ENCODE measurements at places on chromosomes 11 and 22. TPM values are rescaled to one million over a fixed set of nuclear protein-coding genes. Genes with fewer than 3 reads are reported as not detected.
A peak's percentile ranks its signal among the peaks of the same experiment; 100 is the strongest.

SCN4B gene
- 0.33 TPM for total RNA-seq

ACR gene
- not detected for total RNA-seq

BEST1 gene
- total RNA-seq: 2.6 TPM

FCHSD2 gene
- 7.3 TPM for total RNA-seq

DNA sequence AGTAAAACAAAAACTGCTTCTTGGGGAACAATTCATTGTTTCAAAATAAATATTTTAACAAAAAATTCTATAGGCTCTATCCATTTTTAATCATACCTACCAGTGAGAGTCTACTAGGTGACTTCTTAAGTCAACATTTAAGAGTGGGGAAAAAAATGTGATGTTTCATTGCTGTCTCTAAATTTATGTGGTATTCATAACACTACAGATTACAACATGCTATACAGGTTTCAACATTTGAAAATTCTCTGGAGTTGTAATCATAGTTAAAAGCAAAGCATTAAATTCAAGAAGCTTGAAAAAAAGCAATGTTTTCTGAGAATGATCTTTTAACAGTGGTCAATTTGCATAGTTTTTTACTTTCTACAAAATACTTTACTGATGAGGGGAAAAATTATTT lies 18.3 kb downstream of the SBF2 start:
- H3K4me1 ChIP-seq: no peaks in the 10 kb centered on the region
- H3K4me3 ChIP-seq: no peak overlapping the region
- H3K27ac ChIP-seq: no peak overlapping the region
- DNase-seq: no peak

GRCh38 chr22:50697667-50698506 lies 25.3 kb downstream of the SHANK3 start:
- H3K36me3 ChIP-seq: no peaks in the 10 kb centered on the region
- H3K27me3 ChIP-seq: no peaks in the 10 kb centered on the region
- no peak overlapping the region for H3K27ac ChIP-seq

- H3K4me3 ChIP-seq: no peak overlapping the region
- H3K36me3 ChIP-seq: no peaks in the 10 kb centered on the region
- no peak for DNase-seq
- no peak overlapping the region for H3K27ac ChIP-seq
Observed at GRCh38 chr22:50720301-50721256, 17.4 kb upstream of the ACR start.

DNA sequence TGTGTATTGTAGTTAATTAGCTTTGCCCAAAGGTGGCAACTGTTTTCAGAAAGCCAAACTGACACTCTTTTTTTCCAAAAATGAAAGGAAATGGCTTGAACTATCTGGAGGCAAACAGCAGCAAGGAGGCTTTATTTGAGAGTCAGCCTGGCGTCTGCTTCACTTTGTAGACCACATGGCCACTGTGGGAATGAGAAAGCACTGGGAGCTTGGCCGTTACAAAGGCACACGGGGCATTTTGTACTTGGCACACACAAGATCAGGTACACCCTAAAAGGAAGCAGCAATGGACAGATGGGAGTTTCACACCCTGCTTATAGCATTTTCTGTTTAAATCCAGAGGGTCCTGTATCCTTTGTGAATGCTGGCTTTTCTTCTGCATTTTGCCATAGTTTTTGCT lies 126.3 kb downstream of the MPPED2 start:
- no peak for DNase-seq
- H3K36me3 ChIP-seq: no peaks in the 10 kb centered on the region
- H3K27me3 ChIP-seq: no peaks in the 10 kb centered on the region
- H3K4me1 ChIP-seq: no peaks in the 10 kb centered on the region
- no peak overlapping the region for H3K27ac ChIP-seq

DNA sequence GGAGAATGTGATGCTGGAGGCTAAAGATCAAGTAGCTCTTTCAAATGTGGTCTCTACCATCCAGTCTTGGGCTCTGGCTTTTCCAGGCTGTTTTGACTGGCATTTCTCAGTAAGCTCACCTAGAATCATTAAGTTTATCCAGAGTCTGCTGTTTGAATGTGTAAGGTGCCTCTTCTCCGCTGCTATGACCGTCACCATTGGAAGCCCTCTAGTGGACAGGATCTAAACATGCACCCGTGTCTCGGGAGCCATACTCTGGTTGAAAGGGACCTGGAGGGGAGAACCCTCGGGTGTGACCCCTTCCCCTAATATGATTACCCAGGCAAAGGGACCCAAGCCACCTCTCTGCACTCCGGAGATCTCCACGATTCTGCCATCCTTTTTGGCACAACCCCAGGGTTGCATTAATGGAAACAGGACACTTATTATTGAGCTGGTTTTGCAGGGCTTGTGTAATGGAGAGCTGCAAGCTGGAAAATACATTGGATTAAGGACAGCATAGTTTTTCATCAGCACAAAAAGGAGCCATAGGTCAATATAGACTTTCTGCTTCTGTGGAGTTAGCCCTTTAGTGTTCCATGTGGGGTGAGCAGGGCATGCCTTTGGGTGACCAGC lies 191.0 kb upstream of the LARGE1 start:
- H3K4me1 ChIP-seq: no peaks in the 10 kb centered on the region
- peaks cover 6% of the 10 kb centered on the region for H3K27me3 ChIP-seq
- no peak overlapping the region for H3K27ac ChIP-seq
- no peak overlapping the region for H3K4me3 ChIP-seq
- H3K36me3 ChIP-seq: no peaks in the 10 kb centered on the region

GRCh38 chr11:69204941-69205742 lies 49.4 kb downstream of the SMIM38 start:
- H3K4me3 ChIP-seq: no peak overlapping the region
- H3K27me3 ChIP-seq: no peaks in the 10 kb centered on the region
- DNase-seq: no peak
- no peaks in the 10 kb centered on the region for H3K36me3 ChIP-seq
- no peak overlapping the region for H3K27ac ChIP-seq

GRCh38 chr11:74681686-74682651 lies 49.3 kb downstream of the CHRDL2 start:
- H3K27ac ChIP-seq: no peak overlapping the region
- peak; percentile 81 for DNase-seq

DNA sequence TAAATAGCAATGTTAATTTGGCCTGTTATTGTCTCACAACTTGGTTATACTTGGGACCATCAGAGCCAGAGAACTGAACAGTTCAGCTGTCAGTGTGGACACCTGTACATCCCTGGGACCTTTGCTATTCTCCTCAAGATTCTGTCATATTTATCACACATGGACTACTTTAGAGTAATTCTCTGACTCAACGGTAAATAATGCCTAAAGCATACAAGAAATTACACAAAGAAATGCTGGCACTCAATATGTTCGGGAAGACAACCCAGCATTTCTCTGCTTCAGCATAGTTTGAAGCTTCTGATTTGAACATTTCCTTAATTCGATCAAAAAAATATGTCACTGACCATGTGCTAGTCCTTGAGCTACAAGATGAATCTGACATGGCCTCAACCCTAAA lies 34.6 kb upstream of the MMP13 start:
- no peaks in the 10 kb centered on the region for H3K36me3 ChIP-seq
- no peak overlapping the region for H3K27ac ChIP-seq
- no peak overlapping the region for H3K4me3 ChIP-seq
- H3K4me1 ChIP-seq: no peaks in the 10 kb centered on the region
- DNase-seq: no peak

Data from body of pancreas (tissue), 4 donors.